ENCODE measurements at places on chromosomes 11 and 22.

- DNase-seq = no peak
These were observed 273.5 kb upstream of the PLET1 start for GRCh38 chr11:112534208-112534607.

- DNase-seq = peak; percentile 76
These were observed 1.2 kb downstream of the TSPO start for GRCh38 chr22:43152357-43153071.

DNA sequence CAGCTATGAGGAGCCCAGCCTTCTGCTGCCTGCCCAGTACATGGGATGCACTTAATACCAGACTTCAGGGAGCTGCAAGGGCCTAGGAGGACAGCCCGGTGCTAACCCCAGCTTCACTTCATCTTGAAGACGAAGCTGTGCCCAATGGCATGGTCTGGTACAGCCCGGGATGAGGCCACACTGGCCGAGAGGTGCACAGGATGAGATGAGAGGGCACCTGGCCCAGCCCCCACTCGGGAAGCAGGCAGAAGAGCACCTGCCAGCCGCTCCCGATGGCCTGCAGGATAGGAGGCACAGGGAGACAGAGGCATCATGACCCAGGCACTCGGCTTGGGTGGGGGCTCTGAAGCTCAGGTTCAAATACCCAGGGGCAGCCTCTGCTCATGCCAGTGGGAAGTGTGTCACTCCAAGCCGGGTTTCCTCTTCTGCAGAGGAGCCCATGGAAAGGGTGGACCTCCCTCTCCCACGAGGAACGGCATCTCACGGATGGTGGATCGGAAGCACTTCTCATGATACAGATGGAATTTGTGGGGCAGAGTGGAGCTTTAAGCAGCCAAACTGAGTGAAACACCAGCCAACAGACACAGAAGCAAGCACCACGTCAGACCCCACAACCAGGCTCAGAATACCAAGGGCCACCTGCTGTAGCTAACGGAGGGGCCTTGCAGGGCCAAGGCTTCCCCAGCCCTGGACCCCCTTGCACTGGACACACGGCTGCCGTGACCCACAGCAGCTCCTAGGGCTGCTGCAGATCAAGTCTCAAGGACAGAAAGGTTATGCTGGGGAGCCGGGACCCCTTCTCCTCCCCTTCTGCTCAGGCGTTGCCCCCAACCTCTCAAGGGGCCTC lies 875.2 kb downstream of the BRD1 start:
- peak; percentile 7 for DNase-seq

DNA sequence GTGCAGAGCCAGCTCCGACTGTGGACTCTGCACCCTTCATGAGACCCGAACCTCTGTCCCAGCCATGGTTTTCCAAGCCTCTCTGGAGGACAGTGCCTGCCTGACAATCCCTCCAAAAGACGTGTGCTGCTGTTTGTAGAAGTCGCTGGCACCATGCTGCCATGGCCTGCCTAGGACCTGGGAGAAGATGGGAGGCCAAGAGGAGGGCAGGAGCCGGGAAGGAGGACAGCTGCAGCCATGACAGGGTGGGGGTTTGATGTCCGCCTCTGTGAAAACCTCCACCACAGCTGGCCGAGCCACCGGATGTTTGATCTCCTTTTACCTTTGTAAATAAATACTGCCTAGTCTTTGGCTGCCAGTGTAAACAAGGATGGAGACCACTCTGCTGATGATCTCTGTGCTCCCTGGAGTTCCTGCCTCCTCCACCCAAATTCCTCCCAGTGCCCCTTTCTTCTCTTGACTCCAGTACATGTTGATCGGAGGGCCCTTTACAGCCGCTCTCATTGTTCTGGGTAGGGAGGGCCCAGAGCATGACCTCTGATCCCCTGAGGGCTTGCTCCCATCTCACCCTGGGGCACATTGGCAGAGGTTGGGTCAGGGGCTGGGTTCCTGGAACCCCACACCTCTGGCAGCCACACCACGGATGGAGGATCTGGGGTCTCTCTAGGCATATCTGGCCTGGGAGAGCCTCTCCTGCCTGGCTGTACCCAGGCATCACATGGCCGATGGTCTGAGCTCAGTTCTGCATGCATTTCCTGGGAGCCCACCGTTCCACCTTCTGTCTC lies 66.9 kb downstream of the BCR start:
- DNase-seq = no peak

GRCh38 chr11:131511794-131512193 lies 141.4 kb downstream of the NTM start:
- DNase-seq = peak; percentile 32

GRCh38 chr22:32048069-32048468 lies 5.0 kb downstream of the SLC5A1 start:
- DNase-seq = no peak

DNA sequence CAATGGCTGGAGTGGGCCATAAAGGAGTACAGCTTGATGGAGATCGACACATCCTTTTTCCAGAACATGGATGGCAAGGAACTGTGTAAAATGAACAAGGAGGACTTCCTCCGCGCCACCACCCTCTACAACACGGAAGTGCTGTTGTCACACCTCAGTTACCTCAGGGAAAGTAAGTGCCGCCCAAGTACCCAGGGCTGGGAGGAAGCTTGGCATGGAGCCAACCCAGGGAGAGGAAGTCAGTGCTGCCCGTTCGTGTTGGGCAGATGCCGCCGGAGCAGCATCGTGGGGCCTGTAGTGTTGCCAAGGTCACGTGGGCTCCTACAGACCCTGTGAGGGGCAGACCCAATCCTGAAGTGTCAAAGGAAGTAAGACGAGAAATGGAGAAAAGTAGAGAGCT lies 78.9 kb downstream of the FLI1 start:
- DNase-seq = peak; percentile 53

DNA sequence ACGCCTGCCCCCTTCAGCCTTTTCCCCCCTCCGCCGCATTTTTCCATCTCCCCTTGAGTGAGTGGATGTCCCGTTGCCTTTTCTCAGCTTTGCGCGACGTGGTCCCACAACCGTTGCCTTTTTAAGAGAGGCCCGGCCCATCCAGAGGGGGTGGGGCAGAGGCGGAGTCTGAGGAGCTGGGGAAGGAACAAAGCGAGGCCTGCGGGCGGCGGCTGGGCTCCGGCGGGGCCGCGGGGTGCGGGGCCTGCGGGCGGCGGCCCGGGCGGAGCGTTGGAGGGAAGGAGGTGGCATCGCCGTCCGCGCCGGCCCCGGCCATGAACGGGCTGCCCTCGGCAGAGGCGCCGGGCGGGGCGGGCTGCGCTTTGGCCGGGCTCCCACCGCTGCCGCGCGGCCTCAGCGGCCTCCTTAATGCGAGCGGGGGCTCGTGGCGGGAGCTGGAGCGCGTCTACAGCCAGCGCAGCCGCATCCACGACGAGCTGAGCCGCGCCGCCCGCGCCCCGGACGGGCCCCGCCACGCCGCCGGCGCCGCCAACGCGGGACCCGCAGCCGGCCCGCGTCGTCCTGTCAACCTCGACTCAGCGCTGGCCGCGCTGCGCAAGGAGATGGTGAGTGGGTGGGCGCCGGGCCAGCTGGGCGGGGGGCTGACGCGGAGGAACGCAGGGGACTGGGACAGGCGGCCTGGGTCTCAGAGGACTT lies at the start of gene FAM89B:
FAM89B (plus strand) TSS at position 183 of the 696 bp plus-strand sequence; CDS start at position 315, 132 bp downstream.
- DNase-seq = peak; percentile 91

DNA sequence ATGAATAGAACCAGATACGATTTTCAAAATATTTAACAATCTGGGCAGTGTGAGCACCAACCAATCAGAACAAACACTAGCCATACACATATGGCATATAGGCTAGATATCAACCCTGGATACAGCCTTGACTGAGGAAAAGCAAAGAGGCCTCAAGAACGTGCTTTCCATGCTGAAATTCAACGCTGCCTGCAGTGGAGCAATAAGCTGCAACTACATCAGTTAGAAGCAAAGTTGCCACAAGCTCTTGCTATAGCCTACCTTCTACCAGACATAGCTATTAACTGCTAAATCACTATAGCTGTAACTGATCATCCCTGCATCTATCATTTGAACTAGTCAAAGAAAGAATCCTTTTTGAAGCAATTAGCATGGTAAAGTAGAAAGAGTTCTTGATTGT lies 42.5 kb downstream of the DENND5A start:
- DNase-seq = no peak

All from mucosa of gallbladder (tissue), 1 donor.